Mesenteric fat pad (tissue), 1 donor: ENCODE measurements at places on chromosomes 2 and 18. TPM values are rescaled to one million over a fixed set of nuclear protein-coding genes. Genes with fewer than 3 reads are reported as not detected.
A peak's percentile ranks its signal among the peaks of the same experiment; 100 is the strongest.

Gene TM4SF20
- 0.32 TPM for total RNA-seq

Gene SAG
- total RNA-seq, result not detected

DNA sequence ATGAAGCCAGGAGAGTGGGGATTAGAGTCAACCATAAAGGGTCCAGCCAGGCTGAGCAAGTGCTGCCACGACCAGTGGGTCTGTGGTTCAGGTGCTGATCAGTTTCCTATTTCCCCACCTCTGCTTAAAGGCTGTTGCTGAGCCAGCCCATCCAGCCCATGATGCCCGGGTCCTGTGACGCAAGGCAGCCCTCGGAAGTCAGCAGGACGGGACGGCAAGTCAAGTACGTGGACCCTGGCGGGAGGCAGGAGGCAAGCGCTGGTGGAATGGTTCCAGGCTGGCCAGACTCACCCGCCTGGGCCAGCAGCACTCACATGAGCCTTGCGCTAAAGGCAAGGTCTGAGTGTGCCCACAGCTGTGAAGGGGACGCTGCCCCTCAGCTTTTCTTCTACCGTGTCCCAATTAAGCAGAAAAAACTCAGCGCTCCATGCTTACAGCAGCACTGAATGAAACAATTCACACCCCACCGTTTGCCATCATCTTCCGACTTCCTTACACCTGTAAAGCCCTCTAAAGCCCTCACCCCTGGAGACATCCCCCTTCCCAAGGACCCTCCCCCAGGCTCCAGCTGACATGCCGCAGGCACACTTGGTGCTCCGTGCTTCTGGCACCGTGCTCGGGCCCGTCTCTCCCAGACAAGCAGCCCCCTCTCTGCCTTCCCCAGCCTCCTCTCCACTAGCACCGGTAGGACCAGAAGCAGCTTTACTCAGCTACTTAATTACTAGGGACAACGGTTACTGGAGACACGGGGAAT is 11.3 kb upstream of the RPL31 start:
- no peak for DNase-seq

DNA sequence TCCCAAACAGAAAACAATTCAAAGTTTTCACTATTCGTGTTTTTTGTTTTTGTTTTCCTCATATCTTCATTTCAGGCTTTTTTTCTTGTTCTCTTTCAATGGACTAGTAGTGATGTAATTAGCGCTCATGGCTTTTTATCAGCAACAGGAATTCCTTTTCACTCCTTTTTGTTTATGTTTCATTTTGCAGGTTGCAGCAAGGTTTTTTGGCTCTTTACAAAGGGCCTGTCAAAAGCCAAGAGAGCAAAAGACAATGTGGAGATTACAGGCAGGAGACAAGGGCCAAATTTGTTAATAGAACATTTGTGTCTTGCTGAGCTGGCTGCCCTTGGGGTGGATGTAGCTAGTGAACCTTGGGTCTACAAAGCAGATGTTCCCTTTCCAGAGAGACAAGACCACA is 467.4 kb upstream of the CDH20 start:
- DNase-seq, result no peak

- no peak for DNase-seq
Measured at GRCh38 chr2:170764880-170765261, 5.3 kb upstream of the ERICH2 start.

Gene EIF2B4
- 47.0 TPM for total RNA-seq

DNA sequence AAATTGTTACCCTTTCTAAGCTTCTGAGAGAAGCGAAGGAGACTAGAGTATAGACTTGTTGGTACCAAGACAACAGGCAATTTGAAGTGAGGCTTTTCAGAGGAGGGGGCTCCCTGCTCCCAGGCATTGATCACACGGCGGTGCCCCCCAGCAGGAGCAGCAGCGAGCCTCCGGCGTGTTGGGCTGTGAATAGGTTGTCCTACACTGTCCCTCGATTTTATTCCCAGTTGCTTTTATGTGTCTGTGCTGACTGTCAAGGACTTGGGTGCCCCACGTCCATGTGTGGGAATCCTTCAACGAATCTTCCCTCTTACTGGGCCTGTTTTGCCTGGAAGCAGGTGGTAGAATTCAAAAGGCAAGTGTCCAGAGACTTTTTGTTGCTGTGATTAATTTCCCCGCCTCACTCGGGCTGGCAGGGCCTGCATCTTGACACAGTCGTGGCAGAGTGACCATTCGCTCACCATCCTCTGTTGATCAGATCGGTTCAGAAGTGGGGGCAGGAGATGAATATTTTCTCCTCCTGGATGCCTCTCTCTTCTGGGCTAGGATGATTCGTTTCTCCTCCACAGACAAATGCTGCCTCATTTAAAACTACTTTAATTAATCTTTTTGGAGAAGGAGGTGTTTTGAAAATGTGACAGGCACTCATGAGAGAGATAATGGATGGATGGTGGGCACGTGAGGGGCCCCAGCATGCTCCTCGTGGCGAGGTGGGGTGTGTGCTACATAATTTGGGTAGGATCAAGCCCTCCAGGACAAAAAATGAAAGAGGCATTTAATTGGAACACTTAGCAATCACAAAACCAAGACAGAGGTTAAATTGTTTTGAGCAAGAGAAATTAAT is 77.6 kb downstream of the SMIM21 start:
- no peak for DNase-seq

Gene MAP4K3
- total RNA-seq, result 50.1 TPM

Gene OSR1
- 41.6 TPM for total RNA-seq

GRCh38 chr2:28137221-28137620 is 246.7 kb downstream of the BABAM2 start:
- no peak for DNase-seq

Gene PLCD4
- 1.0 TPM for total RNA-seq

- DNase-seq, result no peak
Measured at GRCh38 chr18:191725-192124, 33.4 kb downstream of the USP14 start.

DNA sequence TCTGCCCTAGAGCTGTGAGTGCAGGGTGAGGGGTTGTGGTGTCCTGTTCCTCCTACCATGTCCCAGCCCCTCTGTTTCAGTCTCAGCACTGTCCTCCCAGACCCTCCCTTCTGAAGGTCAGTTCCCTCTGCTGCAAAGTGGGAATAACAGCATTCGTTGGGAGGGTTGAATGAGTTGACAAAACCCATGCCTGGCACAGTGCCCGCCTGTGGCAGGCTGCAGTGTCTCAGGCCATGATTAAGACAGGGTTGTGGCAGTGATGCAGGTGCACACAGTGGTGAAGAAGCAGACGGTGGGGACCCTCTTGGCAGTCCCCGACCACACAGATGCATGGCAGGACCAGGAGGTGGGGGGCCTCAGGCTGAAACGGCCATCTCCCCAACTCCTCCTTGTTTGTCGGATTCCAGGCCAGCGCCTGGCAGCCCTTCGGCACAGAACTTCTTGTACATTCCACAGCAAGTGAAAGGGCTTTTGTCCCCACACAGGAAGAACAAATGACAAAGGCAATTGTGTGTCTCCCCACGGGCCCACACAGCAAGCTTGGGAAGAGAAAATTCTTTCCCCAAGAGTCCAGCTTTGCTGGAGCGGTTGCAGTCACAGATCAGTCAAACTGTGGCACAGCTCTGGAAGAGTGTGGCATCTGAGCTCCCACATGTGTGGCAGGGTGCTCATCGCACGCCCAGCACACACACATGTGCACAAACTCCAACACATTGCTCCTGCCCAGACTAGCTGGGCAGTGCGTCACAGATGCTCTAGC is 92.0 kb upstream of the MSH2 start:
- no peak for DNase-seq

Gene CPO
- 0.84 TPM for total RNA-seq

DNA sequence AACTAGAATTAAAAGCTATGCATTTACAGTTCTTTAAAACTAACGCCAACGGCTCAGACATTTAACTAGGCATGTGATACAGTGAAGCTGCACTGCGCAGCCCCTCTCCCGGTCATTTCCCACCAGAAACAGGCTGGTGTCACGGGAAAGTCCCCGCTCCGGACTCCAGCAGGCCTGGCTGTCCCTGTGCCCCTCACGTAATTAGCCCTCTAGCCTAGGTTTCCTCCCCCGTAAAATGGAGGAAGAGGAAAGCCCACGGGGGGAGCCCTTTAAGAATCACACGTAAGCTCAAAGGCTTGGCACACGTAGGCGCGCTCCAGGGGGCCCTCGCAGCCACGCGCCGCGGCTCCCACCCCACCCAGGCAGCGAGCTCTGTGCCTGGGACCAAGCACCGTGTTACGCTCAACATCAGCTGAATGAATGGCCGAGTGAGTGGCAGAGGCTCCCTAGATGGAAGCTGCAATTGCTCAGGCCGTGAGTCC is 48.0 kb downstream of the KCNIP3 start:
- no peak for DNase-seq

- no peak for DNase-seq
Measured at GRCh38 chr2:143840601-143841000, 679.3 kb downstream of the ZEB2 start.

DNA sequence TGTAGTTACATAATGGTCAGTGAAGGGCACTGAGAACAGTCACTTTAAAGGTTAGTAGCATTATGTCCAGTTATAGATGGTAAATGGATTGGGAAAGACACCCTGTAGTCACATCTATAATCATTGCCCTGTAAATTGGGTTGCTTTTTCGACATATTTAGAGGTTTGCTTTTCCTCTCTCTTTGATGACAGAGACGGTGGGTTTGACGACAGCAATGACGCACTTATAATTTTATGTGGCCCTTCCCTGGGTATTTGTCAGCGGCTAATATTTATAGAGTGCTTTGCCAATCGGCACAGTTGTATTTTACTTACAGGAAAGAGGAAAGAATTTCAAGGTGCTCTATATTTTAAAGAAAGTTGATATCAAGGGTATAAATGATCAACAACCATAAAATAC is 2.8 kb downstream of the CPS1 start:
- no peak for DNase-seq

Gene SEMA4F
- total RNA-seq, result 6.6 TPM

- DNase-seq, result peak; percentile 87
Measured at GRCh38 chr2:240424341-240425235, 10.9 kb upstream of the GPC1 start.

DNA sequence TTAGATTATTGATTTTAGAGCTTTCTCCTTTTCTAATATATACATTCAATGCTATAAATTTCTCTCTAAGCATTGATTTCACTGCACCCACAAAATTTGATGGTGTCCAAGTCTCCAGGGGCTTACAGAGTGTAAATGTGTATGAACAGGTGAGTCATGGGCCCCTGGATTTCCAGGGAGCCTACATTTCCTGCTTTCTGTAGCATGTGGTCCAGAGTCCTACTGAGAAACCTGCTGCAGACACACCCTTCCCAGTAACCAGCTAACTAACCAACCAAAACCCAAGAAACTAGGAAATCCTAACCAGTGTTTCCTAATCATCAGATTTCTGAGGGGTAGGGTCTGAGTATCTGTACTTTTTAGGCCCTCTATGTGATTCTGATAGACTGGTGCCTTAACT is 39.5 kb upstream of the TANC1 start:
- no peak for DNase-seq

GRCh38 chr2:178910005-178910404 is 102.8 kb upstream of the TTN start:
- DNase-seq, result no peak

- DNase-seq, result no peak
Measured at GRCh38 chr2:173136067-173136466, 60.4 kb downstream of the MAP3K20 start.

- no peak for DNase-seq
Measured at GRCh38 chr2:121634354-121635307, 14.6 kb downstream of the CLASP1 start.

DNA sequence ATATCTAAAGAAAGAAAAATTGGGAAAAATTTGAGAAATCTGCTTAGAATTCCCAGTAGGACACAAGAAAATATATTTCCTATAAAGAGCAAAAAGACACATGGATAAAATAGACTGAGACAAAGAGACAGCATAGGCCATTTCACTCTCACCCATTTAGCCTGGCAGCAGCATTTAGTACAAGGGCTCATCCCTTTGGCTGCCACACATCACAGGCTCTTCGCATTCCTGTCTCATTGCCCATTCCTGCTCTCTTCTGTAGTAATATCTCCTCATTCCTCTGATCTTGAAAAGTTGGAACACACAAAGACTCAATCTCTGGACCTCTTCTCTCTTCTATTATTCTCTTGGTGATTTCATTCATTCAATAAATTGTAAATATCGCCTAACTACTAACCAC is 162.6 kb downstream of the SOX11 start:
- no peak for DNase-seq

Gene CCDC93
- total RNA-seq, result 40.1 TPM

DNA sequence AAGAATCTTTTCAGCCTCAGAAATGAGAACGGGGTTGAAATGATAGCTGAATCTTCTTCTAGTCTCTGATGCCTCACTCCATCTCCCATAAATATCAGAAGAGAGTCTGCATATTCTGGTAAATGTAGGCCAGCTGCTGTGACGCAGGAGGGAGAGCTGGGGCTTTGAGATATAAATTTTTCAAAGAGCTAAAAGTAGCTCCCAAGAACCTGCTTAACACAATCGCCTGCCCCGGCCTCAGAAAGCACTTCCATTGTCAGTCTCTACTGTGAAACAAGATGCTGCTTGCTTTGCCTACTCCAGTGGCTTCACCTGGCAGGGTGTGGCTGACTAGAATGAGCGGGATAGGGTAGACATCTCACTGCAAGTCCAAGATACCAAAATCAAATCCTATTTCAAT is 105.0 kb upstream of the CCDC150 start:
- no peak for DNase-seq

DNA sequence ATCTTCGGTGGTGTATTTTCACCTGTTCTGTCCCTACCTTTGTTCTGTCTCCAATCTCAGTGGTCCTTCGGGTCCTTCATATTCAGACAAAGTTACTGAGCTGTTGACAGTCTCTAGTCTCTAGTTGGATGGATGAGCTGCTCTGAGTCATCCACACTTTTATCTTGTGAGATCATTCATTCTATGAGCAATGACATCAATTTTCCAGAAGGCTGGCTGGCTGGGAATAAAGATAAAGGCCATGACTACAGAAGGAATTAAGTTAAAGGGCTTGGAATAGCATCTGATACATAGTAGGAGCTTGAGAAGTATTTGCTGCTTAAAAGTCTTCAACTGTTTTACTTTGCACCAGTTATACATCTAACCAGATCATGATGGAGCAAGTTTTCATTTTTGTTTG is 43.1 kb upstream of the SLC39A10 start:
- no peak for DNase-seq

GRCh38 chr2:197514754-197515153 is 1.1 kb upstream of the MOB4 start:
- DNase-seq, result no peak

DNA sequence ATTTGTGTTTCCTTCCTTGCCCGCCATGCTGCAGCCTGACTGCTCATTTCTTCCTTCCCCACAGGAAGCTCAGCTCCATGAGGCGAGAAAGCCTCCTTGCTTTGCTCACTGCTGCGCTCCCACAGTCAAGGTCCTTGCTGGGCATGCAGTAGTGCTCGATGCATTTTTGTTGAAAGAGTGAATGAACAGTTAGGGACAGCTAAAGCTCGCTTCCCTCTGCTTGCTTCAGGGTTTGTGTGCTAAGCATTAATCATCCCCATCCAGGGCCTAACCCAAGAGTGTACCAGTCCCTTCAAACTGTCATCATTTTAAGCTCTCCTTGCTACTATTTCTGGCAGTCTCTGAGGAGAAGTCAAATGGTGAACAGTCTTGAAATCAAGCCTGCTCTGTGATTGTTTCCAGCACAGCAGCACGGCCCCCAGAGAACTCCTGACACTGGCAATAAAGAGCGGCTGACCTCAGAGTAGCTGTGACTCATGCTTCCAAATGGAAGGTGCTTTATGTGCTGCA is 171.7 kb upstream of the SOX11 start:
- no peak for DNase-seq

GRCh38 chr2:164620873-164621763 is at the start of gene GRB14:
Gene GRB14, minus strand, starts transcription at chr2:164621482. Its CDS starts 173 bp downstream, at chr2:164621309.
- no peak for DNase-seq

GRCh38 chr18:78425019-78425412 is 554.6 kb upstream of the SALL3 start:
- DNase-seq, result no peak
